NCI-H1694 treated with DMSO at 0.1 percent for 48 hours (cell line): ENCODE measurements at places on chromosomes 6 and 20.

DNA sequence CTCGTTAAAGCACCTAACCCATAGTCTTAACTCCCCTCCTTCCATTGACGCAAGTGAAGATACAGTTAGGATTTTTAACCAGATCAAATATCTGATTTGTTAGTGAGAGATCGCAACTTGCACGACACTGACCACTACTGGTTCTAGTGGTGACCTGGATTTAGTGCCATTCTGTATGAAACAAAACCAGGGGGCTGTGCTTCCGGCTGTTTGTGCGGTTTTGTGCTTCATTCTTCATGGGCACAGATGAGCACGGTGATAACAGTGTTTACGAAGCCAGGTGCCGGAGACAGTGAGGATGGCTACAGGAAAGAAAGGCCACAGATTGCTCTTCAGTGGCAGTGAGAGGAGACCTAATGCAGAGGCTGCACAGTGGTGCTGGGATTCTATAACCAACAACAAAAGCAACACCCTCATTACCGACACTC lies 75.5 kb downstream of the NOL4L start:
- DNase-seq: no peak

- peak; percentile 28 for DNase-seq
Observed at GRCh38 chr6:113414511-113414910, 442.6 kb upstream of the MARCKS start.

DNA sequence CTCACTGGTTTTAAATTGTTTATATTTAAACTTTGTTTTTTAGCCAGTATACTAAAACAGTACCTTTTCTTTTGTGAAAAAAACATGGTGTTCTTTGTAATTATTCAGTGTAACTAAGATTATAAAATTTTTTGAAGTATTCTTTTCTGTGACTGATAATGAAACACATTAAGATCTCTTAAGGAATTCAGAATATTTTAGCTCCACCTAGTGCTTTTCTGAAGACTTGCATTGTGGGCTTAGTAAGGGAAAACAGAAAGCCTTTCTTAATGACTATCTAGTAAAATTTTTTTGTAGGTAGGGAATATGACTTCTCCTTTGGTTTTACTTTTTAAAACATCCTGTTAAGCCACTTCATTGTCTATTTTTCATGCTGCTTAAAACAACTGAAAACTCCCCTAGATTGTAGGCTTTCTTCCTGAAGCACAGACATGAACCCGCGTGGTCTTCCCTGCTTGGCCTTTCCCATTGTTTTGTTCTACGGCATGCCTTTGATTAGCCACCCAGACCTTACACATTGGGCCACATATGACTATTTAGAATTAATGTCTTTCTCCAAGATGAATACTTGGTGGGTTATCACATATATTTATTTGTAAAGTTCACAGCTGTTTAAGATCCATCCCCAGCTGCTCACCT lies 72.1 kb downstream of the AFDN start:
- DNase-seq: peak; percentile 56

DNA sequence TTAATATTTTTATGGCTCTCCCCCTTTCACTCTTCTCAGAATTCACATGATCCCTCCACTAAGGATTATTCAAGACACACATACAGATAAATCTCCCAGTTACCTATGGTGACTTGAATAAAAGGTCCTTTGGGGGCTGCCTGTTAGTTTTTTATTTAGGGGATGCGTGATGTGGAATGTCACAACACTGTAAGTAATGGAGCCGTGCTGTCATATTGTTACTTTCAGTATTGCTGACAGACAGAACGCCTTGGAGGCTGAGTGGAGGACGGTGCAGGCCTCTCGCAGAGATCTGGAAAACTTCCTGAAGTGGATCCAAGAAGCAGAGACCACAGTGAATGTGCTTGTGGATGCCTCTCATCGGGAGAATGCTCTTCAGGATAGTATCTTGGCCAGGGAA lies 291.7 kb downstream of the UTRN start:
- DNase-seq: no peak

DNA sequence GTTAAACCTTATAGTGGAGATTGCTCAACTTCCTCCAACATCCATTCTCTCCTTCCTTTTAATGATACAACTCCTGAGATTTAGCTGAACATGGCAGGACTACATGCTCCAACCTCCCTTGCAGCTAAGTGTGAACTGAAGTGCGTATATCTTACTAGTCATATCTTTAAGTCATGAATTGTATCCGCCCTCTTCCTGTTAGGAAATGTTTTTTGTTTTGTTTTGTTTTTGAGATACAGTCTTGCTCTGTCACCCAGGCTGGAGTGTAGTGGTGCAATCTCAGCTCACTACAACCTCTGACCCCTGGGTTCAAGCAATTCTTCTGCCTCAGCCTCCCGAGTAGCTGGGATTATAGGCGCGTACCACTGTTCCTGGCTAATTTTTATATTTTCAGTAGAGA lies 8.8 kb upstream of the OSTM1 start:
- DNase-seq: no peak
